NCI-H1436 treated with DMSO at 0.1 percent for 48 hours (cell line): ENCODE measurements at places on chromosomes 16 and 17.

DNA sequence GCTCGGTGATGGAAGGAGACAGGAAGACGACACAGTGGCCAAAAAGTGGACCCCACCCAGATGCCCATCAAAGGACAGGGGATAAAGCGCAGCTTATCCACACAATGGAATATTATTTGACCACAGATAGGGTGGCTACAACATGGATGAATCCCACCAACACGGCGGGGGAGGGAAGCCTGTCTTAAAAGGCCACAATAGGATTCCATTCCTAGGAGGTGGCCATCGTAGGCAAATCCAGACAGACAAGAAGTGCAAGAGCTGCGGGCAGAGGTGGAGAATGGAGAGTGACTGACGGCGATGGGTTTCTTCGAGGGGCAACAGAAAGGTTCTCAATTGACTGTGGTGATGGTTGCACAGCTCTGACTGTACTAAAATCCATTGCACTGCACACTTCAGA lies 16.0 kb downstream of the SLC38A8 start:
- DNase-seq, result no peak

- no peak for DNase-seq
Observed at GRCh38 chr16:79209308-79209707, 391.2 kb downstream of the MAF start.

DNA sequence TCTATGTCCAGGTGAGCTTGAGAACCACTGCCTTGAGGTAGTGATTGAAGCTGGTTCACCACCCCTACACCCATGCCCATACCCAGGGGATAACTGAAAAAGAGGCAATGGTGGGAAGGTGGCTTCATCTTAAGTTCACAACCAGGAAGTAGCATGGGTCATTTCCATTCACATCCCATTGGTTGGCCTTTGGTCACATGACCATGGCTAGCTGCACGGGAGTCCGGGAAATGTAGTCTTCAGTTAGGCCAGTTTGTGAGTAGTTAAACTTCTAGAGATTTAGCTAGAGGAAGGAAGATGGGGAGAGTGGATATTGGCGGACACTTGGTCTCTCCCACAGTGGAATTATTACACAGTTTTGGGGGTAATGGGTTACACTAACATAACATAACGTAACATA lies 92.9 kb downstream of the RGS9 start:
- DNase-seq, result no peak

DNA sequence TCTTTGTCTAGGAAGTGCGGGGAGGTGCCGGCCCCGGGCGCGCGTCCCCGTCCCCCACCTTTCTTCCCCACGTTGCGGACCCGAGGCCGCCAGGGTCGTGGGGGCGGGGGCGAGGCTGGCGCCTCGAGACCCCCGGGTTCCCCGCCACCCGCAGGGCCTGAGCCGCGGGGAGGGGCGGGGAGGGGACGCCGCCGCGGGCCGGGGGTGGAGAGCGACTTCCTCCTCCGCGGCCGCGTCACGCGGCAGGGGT lies 1.8 kb upstream of the ACTG1 start:
- DNase-seq, result no peak

GRCh38 chr17:43888548-43888947 lies 18.8 kb downstream of the MPP2 start:
- no peak for DNase-seq

DNA sequence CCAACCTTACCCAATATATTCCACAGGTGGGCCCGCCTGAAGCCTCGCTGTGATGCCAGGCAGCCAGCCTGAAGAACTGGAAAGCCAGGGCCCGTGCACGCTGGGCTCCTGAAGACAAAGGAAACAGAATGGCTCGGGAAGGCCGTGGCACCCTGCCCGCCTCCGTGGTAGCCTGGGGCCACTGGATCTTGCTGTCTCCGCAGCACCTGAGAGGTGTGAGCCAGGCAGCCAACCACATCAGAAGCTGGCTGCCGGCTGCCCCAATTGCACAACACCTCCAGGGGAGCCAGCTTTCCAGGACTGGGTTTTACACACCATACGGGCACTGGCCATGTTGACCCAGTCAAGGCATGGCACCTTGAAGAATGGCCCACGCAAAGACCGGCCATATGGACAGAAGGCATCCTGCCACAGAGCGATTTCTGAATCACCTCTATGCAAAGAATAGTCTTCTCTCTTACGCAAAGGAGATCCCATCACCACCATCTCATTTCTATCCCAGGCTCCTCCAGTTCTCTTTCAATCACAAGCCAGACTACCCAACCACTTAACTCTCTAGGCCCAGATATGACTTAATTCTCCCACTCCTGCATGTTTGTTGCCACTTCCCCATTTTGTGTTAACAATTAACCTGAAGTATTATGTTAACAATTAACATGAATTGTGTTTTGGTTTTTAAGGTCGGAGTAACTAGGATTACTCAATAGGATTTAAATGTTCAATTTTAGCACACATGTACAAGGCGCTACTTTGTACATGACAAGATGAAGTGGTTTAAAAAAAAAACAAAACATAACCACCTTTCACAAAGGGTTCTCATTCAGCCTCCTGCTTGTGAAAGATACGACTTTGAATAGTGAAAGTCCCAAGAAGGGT lies 32.1 kb downstream of the ZFHX3 start:
- DNase-seq, result peak; percentile 12
